ENCODE measurements at places on chromosomes 2 and 18. TPM values are rescaled to one million over a fixed set of nuclear protein-coding genes. Genes with fewer than 3 reads are reported as not detected.

GRCh38 chr2:224937887-224938286, 104.4 kb downstream of the DOCK10 start:
- no peaks in the 10 kb centered on the region for H3K36me3 ChIP-seq
- H3K4me3 ChIP-seq: no peak overlapping the region
- no peak overlapping the region for H3K27ac ChIP-seq
- no peaks in the 10 kb centered on the region for H3K27me3 ChIP-seq
- peaks cover 4% of the 10 kb centered on the region for H3K4me1 ChIP-seq

HOXD12 gene
- total RNA-seq: not detected

DNA sequence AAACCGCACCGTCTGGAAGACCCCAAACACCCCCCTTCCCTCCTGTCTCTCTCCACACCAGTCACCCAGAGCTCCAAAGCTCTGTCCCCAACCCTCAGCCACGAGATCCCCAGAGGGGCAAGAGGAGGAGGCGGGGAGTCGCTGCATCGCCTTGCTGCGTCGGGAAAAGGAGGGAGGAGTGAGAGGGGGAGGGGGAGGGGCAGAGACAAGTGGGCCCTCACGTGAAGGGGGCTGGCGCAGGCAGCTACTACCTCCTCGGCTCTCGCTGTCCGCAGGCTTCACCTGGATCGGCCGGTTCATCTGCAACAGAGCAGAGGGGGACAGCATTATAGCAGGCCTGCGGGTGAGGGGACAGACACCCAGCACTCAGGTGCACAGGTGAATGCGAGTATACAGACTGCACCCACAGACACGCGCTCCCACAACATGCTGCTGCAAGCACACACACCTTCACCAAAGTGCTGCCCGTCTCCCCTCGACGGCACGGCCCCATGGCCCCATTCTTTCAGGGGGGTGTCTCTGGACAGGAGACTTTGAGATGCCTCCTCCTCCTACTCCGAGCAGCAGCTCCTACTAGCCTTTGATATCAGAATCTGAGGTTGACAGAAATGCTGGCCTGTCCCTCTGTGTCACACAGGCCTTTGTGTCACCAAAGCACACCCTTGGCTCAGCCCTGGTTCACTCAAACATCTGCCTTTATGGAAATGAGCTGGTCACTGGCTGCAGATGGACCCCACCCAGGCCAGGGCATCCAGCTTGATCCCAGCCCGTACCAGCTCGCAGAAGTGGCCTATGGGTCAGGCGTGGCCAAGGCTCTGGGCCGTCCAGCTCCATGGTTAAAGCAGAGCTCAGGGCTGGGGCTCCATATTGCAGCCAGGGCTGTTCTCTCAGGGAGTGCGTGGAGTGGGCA, 243.8 kb downstream of the CELF4 start:
- no peaks in the 10 kb centered on the region for H3K4me1 ChIP-seq
- no peak overlapping the region for H3K4me3 ChIP-seq
- no peaks in the 10 kb centered on the region for H3K36me3 ChIP-seq
- DNase-seq: no peak
- H3K27me3 ChIP-seq: no peaks in the 10 kb centered on the region
- H3K27ac ChIP-seq: no peak overlapping the region

- no peaks in the 10 kb centered on the region for H3K27me3 ChIP-seq
- no peaks in the 10 kb centered on the region for H3K36me3 ChIP-seq
- no peak overlapping the region for H3K27ac ChIP-seq
- no peak for DNase-seq
Measured at GRCh38 chr2:196640031-196640548, 575 bp downstream of the CCDC150 start.

- H3K36me3 ChIP-seq: no peaks in the 10 kb centered on the region
- H3K27ac ChIP-seq: no peak overlapping the region
- no peaks in the 10 kb centered on the region for H3K27me3 ChIP-seq
- no peak overlapping the region for H3K4me3 ChIP-seq
Measured at GRCh38 chr2:212330263-212330662, 208.3 kb downstream of the ERBB4 start.

SERPINB12 gene
- total RNA-seq: not detected

FBLN7 gene
- 0.18 TPM for total RNA-seq

DNA sequence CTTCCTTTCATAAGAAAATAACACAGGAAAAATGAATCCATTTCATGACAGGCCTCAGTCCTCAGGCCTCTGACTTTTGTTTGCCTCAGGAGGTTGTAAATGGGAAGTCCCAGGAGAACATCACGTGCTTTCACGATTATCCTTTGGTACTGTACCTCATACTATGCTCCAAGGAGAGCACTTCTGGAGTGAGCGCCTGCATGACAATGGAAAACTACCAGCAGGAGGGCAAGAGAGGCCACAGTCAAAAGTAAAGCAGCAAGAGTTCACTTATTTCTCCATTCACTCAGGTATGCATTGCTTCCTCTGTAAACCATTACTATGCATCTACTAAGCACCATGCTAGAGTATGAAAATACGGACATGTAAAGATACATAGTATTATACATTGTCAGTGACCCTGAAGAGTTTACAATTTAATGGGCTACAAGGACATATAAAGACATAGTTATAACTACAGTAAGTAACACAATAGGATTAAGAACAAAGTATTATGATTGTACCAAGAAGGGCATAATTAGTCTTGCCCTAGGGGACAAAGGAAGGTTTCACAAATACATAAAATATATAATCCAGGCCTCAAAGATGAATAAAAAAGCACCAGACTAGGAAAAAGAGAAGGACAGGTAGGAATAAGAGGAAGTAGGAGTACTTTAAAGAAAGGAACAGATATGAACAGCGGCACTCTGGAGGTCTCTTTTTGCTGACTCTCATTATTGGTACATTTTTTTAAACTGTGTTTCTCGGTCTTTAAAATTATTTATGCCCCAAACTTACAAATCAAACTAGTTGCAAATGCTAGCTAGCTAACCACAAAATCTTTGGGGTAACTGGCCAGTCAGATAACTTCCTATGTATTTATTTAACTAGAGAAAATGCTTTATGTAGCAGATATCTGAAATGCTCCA, 806.7 kb downstream of the NRXN1 start:
- no peaks in the 10 kb centered on the region for H3K36me3 ChIP-seq
- H3K4me3 ChIP-seq: no peak overlapping the region
- no peak overlapping the region for H3K27ac ChIP-seq
- no peaks in the 10 kb centered on the region for H3K27me3 ChIP-seq
- no peak for DNase-seq
- no peaks in the 10 kb centered on the region for H3K4me1 ChIP-seq

ST6GAL2 gene
- total RNA-seq: 0.20 TPM

GRCh38 chr2:229596796-229597195, 117.6 kb downstream of the DNER start:
- H3K4me3 ChIP-seq: no peak overlapping the region
- DNase-seq: no peak
- H3K4me1 ChIP-seq: no peaks in the 10 kb centered on the region
- no peak overlapping the region for H3K27ac ChIP-seq
- no peaks in the 10 kb centered on the region for H3K36me3 ChIP-seq

DNA sequence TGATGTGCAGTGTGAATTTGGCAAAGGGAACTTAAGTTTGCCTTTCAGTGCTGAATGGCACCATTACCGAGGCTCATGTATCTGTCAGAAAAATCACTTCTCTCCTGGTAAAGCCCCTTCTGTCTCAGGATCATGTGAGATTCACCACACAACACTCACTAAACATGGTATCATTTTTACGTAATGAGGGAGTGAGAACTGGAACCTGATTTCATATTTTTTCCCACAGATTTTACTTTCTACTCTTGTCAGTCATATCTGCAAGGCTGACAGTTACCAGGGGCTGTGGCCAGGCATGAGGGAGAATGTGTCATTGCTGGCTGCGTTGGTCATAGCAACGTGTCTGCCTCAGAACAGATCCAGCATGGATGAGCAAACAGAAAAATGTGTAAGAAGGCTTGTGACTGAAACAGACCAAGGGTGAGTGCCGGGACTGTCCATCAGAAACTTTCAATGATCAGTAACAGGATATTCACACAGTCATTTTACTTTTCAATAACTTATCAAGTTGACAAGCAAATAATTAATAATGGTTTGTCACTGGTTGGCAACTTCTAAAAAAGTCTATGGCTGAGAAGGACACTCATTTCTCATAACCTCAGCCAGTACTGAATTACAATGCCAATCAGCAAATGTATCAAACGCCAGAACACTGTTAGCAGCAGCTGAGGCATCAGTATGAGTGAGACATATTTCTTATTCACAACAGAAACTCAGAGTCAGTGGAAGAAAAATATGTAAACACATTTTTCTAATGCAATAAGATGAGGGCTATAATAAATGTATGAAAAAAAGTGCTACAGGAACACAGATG, 100.5 kb downstream of the CDC42EP3 start:
- no peak for DNase-seq
- H3K27me3 ChIP-seq: no peaks in the 10 kb centered on the region
- H3K27ac ChIP-seq: no peak overlapping the region
- no peaks in the 10 kb centered on the region for H3K4me1 ChIP-seq

GRCh38 chr2:23566241-23567142, 181.5 kb downstream of the KLHL29 start:
- no peak overlapping the region for H3K27ac ChIP-seq
- DNase-seq: no peak
- no peaks in the 10 kb centered on the region for H3K27me3 ChIP-seq

Measured in ovary (tissue), 10 donors.